ENCODE measurements at places on chromosomes 6 and 20.

DNA sequence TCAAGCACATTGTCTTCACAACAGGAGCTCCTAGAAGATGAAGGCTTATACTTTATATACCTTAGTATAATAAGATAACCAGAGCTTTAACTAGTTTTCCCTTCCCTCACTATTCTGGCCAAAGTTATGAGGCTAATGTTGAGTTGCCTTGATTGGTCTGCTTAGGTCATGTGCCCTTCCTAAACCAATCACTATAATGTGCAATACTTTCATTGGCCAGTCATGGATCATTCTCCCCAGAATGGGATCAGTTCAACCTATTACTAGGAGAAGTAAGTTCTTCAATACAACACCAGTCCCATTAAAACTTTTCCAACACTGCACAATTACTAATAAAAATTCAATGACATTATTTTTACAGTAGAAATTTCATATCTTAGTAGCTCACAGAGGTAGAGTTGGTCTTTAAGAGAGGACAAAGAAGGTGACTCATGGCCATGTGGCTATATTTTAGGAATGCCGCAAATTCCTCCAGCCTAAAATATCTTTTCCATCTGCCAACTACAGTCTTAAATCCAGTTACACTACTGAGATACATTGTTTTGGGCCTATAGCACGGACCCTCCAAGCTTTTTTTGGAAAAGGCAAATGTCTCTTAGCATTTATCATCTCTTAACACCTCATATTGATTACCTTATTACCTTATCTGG, 12.5 kb upstream of the POU3F2 start:
- DNase-seq, result no peak

GRCh38 chr6:145147559-145147958, 587.8 kb downstream of the EPM2A start:
- DNase-seq, result no peak

GRCh38 chr6:138035070-138035469, 72.1 kb downstream of the PERP start:
- no peak for DNase-seq

- DNase-seq, result no peak
Measured at GRCh38 chr6:149948011-149948410, 6.2 kb downstream of the ULBP2 start.

DNA sequence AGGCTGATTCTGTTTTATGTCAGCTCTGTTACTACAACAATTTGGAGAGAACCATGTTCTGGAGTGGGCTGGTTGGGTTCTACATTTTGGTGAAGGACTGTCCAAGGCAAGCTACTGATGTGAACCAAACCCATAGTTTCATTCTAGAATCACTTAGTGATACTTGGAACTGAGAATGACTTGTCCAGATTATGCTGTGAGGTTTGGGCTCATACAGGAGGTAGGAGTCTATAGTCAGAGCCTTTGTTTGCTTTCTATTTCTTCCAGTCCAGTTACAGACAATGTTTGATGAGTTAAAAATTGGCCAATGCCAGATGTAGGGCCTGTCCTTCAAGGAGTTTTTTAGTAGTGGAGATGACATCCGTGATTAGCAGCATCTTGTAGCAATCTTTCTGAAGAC, 97.9 kb downstream of the LRRC1 start:
- DNase-seq, result no peak

GRCh38 chr6:108312605-108313004, 17.8 kb downstream of the AFG1L start:
- DNase-seq, result no peak

DNA sequence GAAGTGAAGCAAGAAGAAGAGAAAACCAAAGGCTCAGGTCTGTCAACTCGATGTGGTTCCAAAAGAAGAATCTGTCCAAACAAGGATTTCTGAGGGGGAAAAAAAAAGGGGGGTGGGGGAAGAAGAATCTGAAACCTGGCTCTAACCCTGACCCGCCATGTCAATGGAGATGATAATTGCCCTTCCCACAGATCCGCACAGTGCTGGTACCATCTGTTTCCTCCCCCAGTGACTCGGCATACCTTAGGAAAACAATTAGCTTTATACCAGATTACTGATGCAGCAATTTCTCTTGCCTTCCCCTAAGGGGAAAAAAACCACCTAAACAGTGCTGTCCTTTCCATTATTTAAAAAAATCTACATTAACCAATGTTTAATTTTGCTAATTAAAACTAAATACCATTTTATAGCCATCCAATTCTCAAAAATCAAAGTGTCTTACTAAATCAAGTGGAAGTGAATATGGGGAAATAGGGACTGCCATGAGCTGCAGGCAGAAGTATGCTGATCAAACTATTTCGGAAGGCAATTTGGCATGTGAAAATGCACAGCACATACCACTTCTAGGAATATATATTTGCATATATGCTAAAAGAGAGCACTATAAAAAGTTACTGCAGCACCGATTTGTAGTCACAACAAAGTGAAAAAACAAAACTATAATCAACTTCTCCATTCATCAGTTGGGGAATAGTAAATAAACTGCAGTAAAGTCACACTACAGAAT, 46.8 kb downstream of the MAP7 start:
- DNase-seq, result no peak

- no peak for DNase-seq
Measured at GRCh38 chr6:44260451-44261297, 3.3 kb upstream of the SLC35B2 start.

Measured in activated CD4-positive, CD25-positive, alpha-beta regulatory T cell treated with anti-CD3 and anti-CD28 coated beads, Interleukin-2, amount 50 U/mL, for 72 hours (primary cell).